ENCODE measurements at places on chromosomes 3 and 15. TPM values are rescaled to one million over a fixed set of nuclear protein-coding genes. Genes with fewer than 3 reads are reported as not detected.

The IL20RB gene
- 15.8 TPM for total RNA-seq

The BBX gene
- total RNA-seq: 45.8 TPM

The KNG1 gene
- not detected for total RNA-seq

- peak; percentile 98 for DNase-seq
Measured at GRCh38 chr3:188947401-188948280, 224.1 kb upstream of the TPRG1 start.

DNA sequence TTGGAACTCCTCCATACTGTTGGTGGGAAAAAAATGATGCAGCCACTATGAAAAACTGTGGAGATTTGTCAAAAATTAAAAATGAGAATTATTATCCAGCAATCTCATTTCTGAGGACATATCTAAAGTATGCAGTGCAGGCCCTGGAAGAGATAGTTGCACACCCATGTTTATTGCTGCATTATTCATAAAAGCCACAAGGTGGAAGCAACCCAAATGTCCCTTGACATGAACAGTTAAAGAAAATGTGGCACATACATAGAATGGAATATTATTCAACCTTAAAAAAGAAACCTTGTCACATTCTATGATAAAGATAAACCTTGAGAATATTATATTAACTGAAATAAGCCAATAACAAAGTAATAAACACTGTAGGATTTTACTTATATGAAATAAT is 80.9 kb upstream of the ARHGEF26 start:
- DNase-seq: no peak

DNA sequence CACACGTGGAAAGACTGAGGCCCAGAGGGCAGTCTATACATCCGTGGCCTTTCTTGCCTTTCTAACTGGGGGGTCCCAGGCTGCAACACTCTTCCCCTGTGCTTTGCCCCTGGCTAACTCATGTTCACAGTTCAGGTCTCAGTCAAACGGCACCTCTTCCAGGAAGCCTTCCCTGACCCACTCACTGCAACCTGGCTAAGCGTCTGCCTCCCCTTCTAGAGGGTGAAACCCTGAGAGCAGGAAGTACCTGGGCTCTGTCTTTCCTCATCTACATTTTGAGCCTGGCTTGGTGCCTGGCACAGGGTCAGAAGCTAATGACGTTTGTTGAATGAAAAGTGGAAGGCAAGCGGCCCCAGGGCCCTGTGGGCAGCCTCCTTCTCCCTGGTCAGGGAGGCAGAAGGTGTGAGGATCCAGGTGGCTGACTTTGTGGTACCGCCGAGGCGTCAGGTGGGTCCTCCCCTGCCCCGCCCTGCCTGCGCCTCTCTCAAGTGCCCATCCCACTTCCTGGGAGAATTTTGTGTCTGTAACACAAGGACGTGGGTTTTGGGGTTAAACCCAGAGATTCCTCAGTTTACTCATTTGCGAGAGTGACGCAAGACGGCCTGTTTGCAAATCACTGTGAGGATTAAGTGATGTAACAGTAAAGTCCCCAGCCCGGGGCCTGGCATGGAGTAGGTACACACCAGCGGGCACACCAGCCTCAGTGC is 32.1 kb downstream of the DNASE1L3 start:
- DNase-seq: no peak

DNA sequence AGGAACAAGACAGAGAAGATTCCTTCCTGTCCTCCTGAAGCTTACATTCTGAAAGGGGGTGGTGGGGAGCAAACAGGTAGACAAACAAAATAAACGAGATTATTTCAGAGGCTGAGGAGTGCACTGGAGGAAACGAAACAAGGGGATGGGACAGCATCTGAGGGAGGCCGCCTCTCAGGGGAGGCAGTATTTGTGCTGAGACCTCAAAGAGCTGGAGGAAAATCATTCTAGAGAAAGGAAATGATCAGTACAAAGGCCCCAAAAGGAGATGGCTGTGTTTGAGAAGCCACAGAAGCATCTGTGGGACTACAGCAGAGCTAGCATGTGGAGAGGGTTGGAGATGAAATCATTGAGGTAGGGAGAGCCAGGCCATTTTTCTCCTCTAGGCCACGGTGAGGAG is 55.1 kb downstream of the DCLK3 start:
- no peak for DNase-seq

- DNase-seq: no peak
Measured at GRCh38 chr3:45134758-45135521, 11.2 kb downstream of the CDCP1 start.

GRCh38 chr3:186150041-186150830 is 41.3 kb upstream of the ETV5 start:
- DNase-seq: no peak

DNA sequence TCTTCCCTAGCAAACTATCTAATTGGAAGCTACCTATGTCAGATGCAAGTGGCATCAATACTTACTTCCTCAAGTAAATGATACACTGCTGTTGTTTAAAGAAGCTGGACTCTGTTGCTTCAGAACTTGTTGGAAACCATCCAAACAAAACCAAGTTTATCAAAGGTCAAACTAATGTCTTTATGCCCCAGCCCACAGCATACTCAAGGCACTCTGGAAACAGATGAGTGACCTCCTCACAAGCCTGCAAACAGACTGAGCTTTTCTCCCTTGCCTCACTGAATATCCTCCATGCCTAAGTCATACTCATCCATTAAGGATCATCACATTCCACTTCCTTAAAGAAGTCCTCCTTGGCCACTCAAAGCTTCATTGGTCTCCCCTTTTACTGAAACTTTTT is 107.4 kb upstream of the ACP3 start:
- no peak for DNase-seq

DNA sequence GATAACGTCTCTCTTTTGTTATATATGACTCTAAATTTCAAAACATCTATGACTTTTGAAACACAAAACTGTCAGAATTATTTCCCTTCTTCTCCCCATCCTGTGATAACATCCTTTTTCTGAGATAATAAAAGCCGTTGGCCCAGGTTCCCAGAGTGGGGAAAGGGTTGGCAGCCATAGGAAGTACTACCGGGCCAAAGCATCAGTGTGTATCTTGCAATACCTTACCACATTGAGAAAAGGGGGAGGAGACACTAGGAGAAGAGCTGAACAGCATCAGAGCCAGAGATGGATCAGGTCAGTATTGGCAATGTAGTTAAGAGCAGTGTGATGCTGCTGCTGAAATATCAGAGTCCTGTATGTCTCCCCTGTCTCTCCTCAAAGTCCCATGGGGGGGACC is 210.0 kb upstream of the PROK2 start:
- no peak for DNase-seq

DNA sequence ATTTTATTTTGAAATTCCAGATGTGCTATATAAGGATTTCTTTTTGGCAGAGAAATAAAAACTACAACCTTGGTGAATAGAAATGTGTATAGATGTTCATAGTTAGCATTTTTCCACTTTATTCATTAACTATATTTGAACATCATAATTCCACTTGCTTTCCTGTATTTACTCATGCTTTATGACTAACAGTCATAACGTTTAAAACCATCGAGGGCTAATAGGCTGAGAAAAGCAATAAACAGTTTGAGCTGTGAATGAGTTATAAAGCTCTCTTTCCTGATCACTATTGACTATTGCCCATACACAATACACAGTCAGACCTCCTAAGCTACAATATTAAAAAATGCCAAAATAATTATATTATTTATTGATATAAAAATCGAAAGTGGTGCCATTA is 502.1 kb upstream of the RASGRP1 start:
- DNase-seq: no peak

GRCh38 chr3:172653004-172653572 is 57.8 kb downstream of the NCEH1 start:
- no peak for DNase-seq

GRCh38 chr15:56411122-56411749 is 46.0 kb downstream of the TEX9 start:
- no peak for DNase-seq

DNA sequence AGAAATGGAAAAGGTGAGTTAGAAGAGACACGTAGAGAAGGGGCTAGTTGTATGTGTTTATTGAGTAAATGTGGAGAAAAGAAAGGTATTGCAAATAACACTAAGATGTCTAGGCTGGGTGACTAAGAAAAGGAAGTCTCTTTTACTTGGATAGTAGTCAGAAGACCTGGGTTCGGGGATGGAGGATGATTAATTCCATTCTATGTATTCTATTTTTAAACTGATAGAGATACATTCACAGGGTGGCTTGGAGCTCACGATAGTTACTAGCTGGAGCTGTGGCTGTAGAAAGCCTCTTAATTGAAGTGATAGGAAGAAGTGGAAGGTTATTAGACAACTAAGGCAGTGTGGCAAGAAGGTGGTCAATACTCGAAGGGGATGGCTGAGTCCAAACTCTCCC is 65.9 kb upstream of the TNIK start:
- no peak for DNase-seq

GRCh38 chr15:75212200-75212858 is 10.6 kb downstream of the C15orf39 start:
- DNase-seq: no peak

DNA sequence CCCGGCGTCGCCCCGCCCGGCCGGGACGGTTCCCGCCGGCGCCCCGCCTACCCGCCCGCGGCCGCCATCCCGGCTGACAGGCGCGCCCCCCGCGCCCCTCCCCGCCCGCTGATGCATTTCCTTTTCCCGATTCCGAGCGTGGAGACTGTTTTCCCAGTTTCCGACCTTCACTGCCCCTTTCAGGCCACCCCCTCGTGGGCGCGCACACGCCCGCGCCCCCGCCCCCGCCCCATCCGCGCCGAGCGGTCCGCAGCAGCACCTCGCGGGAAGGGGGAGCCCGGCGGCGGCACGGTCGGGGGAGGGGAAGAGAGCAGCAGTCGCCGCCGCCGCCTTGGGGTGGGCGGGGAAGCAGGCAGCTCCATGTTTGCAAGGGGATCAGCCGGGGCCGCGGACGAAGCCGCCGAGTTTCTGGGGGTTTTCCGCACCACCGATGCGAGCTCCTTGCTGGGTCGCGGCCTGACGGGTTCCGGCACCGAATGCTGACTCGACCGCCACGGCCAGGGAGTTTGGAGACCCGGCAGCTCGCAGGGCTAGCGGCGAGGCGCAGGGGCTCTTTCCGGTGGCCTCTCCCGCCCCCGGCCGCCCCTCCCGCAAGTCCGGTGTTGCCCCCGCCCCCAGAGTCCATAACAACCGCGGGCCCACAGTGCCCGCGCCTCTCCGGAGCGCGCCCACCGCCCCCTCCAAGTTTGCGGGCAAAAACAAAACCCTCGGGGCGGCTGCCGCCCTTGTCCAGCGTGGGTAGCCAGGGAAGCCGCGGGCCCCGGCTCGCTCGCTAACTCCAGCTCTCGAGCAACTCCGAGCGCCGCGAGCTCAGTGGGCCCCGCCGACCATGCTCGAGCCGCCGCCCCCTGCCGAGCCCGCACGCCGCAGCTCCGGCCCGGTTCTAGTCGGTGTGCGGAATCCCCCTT is 3.2 kb upstream of the SIN3A start:
- peak; percentile 72 for DNase-seq

DNA sequence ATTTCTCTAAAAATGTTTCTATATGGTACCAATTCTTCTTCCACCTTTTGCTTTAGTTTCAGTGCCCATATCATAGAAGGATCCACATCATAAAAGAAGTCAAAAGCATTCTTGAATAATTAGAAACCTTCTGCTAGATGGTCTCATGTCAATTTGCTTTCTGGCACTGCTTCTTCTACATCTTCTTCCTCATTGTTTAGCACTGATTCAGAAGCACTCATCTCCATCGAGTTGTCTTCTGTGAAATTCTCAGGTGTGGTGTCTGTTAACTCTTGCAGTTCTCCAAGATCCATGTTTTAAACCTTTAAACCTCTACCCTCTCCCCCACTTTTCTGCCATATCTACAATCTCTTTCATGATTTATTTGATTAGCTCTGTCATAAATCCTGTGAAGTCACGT is 154.8 kb downstream of the WDR76 start:
- DNase-seq: no peak
